ENCODE measurements at places on chromosomes 3 and 15. TPM values are rescaled to one million over a fixed set of nuclear protein-coding genes. Genes with fewer than 3 reads are reported as not detected.

GRCh38 chr3:108381529-108382140 is 85.3 kb downstream of the HHLA2 start:
- DNase-seq = no peak
- H3K36me3 ChIP-seq = no peaks in the 10 kb centered on the region
- no peaks in the 10 kb centered on the region for H3K4me1 ChIP-seq

DNA sequence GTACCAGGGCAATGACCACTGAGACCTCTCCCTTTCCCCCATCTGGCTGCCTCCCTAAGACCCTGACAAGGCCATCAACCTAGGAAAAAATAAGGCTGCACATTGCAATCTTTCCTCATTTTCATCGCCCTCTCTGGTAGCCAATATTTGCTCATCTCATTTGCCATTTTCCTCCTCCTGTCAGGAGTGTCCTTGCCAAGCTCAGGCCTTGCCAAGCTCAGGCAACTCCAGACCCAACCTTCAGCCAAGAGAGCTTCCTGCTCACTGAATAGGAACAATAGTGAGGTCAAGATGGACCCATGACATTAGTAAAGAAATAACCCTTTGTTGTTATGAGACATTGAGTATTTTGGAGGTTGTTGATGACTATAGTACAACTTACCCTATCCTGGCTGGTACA is 380.3 kb downstream of the RSL24D1 start:
- no peaks in the 10 kb centered on the region for H3K4me1 ChIP-seq
- H3K27me3 ChIP-seq = no peaks in the 10 kb centered on the region
- DNase-seq = no peak
- H3K4me3 ChIP-seq = no peak overlapping the region

DNA sequence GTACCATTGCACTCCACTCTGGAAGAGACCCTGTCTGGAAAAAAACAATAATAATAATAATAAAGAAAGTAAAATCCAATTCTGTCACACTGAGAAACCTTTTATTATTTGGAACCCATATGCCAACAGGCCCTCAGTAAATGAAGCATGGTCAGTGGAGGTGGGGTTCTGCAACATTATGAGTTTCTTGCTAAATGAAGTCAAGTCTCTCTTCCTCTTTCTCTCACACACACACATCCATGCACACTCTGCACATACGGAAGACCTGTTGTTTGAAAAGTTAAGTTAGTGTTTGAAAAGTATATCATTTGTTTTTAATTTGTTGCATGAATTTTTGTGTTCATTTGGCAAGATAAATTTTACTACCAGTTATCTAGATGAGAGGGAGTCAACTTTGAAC is 27.8 kb downstream of the GAP43 start:
- DNase-seq = no peak
- H3K27ac ChIP-seq = no peak overlapping the region
- H3K4me1 ChIP-seq = no peaks in the 10 kb centered on the region
- no peak overlapping the region for H3K4me3 ChIP-seq
- no peaks in the 10 kb centered on the region for H3K27me3 ChIP-seq

DNA sequence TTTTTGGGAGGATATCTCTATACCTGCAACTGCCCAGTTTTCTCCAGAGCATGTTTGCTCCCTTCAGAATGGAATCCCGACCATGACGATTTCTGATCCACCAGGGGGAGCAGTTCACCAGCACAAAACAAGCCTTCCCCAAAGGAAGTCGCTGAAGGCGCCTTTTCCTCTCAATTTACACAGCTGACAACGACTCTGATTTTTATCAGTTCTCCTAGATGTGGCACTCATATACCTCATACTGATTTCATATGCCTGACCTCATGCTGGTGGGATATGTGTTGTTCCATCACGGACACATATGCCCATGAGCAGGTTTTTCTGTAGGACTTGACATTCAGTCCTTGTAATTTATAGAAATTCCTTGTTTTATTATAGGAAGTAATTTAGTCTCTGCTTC is 1028.2 kb downstream of the MCTP2 start:
- peak overlapping the region; percentile 3 for H3K4me3 ChIP-seq
- H3K4me1 ChIP-seq = no peaks in the 10 kb centered on the region
- H3K27ac ChIP-seq = peak overlapping the region; percentile 55
- H3K36me3 ChIP-seq = no peaks in the 10 kb centered on the region

DNA sequence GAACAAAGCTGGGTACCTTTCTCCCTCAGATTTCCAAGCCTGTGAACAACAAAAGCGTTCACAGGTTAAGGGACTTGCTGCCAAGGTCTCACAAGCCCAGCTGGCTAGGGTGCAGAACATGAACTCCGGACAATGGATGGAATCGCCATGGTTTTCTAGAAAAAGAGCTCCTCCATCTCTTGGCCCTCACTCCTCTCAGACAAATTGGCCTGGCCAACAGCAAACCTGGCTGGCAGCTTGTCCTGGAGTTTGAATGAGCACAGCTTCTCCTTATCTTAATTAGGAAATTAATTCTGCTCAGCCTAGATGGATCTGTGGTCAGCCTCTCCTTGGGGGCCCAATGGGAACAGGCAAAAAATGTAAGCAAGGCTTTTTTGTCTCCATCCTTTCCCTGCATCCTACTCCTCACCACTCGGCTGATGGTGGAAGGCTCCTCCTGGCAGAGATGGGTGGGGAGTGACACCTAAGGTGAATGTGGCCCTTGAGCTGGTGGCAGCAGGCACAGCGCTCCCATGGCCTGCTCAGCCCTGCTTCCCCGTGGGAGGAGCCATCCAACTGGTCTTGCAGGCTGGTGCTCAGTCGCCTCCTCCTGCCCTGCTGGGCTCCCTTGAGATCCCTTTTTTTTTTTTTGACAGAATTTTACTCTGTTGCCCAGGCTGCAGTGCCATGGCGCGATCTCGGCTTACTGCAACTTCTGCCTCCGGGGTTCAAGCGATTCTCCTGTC is 5.8 kb downstream of the KLHL25 start:
- DNase-seq = peak; percentile 64
- H3K4me1 ChIP-seq = peaks cover 27% of the 10 kb centered on the region
- no peak overlapping the region for H3K4me3 ChIP-seq
- no peaks in the 10 kb centered on the region for H3K27me3 ChIP-seq

- H3K4me3 ChIP-seq = no peak overlapping the region
- H3K4me1 ChIP-seq = no peaks in the 10 kb centered on the region
- H3K27ac ChIP-seq = no peak overlapping the region
- no peak for DNase-seq
These were observed 403.9 kb downstream of the IL5RA start for GRCh38 chr3:2706144-2706835.

- H3K4me1 ChIP-seq = no peaks in the 10 kb centered on the region
- DNase-seq = no peak
- no peaks in the 10 kb centered on the region for H3K27me3 ChIP-seq
- H3K27ac ChIP-seq = no peak overlapping the region
- H3K4me3 ChIP-seq = peak overlapping the region; percentile 66
- H3K36me3 ChIP-seq = no peaks in the 10 kb centered on the region
These were observed 677 bp downstream of the POLQ start for GRCh38 chr3:121545049-121545573.

Gene STXBP5L
- total RNA-seq = 0.33 TPM

Gene SLC22A14
- total RNA-seq = not detected

Gene HDGFL3
- 42.4 TPM for total RNA-seq

Gene GAP43
- 0.16 TPM for total RNA-seq
